ENCODE measurements at places on chromosomes 6 and 20. TPM values are rescaled to one million over a fixed set of nuclear protein-coding genes. Genes with fewer than 3 reads are reported as not detected.

VWA7 gene
- total RNA-seq = 0.38 TPM

TTLL9 gene
- total RNA-seq = 0.16 TPM

LTB gene
- 4.9 TPM for total RNA-seq

NKAIN4 gene
- total RNA-seq = not detected

PPIL6 gene
- 0.16 TPM for total RNA-seq

SLC22A16 gene
- not detected for total RNA-seq

SDCBP2 gene
- 6.0 TPM for total RNA-seq

GATA5 gene
- not detected for total RNA-seq

C6orf15 gene
- not detected for total RNA-seq

MUC22 gene
- total RNA-seq = not detected

Measured in bladder microvascular endothelial cell (primary cell).